ENCODE measurements at places on chromosomes 12 and 14.

- DNase-seq, result no peak
These were observed 188.6 kb downstream of the CRADD start for GRCh38 chr12:93865751-93866150.

- no peak for DNase-seq
These were observed 105.2 kb downstream of the ZFC3H1 start for GRCh38 chr12:71558445-71558844.

DNA sequence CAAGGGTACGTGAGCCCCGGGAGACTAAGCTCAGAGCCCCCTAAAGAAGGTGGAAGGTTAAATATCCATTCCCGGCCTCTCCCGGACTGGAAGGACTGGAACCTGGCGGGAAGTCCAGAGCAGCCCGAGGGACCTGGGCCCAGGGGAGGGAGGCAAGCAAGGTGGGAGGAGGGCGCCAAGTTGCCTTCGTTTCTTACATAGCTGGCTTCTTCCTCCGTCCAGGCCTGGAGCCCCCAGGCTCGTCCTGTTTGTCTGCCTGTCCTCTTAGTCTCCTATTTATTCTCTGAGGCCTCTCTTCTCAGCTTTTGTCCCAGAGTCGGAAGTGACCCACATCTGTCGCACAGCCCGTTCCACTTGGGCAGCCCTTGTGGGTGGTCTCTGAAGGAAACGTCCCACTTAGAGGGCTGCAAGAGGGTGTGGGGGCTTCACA lies 745 bp downstream of the PCK2 start:
- DNase-seq, result peak; percentile 14

- DNase-seq, result no peak
These were observed 79.0 kb downstream of the CEP128 start for GRCh38 chr14:80862541-80862940.
